K562 (cell line): ENCODE measurements at places on chromosomes 7 and 10. TPM values are rescaled to one million over a fixed set of nuclear protein-coding genes. Genes with fewer than 3 reads are reported as not detected.

Gene TWIST1
- total RNA-seq = 0.18 and 0.33 TPM in 2 replicates

Gene OR9A2
- not detected in 2 replicates for total RNA-seq

Gene MRLN
- not detected in 2 replicates for total RNA-seq

Gene GATAD1
- total RNA-seq = 25.0 and 27.5 TPM in 2 replicates

Gene SPDYE2B
- total RNA-seq = not detected in 2 replicates

Gene EPO
- total RNA-seq = not detected in 2 replicates

Gene DOCK4
- 3.8 and 4.9 TPM in 2 replicates for total RNA-seq

Gene HHEX
- 108 and 120 TPM in 2 replicates for total RNA-seq

Gene ASB10
- total RNA-seq = not detected in 2 replicates

Gene GPR22
- not detected in 2 replicates for total RNA-seq

GRCh38 chr7:11474902-11475585 is 357.0 kb downstream of the THSD7A start:
- no peaks in the 10 kb centered on the region for H3K36me3 ChIP-seq
- H3K27me3 ChIP-seq = no peaks in the 10 kb centered on the region
- H3K27ac ChIP-seq = no peak overlapping the region
- no peak overlapping the region for H3K4me3 ChIP-seq
- no peaks in the 10 kb centered on the region for H3K4me1 ChIP-seq

- H3K27me3 ChIP-seq = no peaks in the 10 kb centered on the region
- no peak overlapping the region for H3K27ac ChIP-seq
- no peak overlapping the region for H3K4me3 ChIP-seq
- no peak for DNase-seq
- no peaks in the 10 kb centered on the region for H3K4me1 ChIP-seq
Measured at GRCh38 chr7:82173400-82174021, 270.1 kb downstream of the CACNA2D1 start.

GRCh38 chr10:71187600-71187999 is 24.8 kb upstream of the UNC5B start:
- DNase-seq = no peak
- no peaks in the 10 kb centered on the region for H3K36me3 ChIP-seq
- H3K4me1 ChIP-seq = no peaks in the 10 kb centered on the region
- H3K27me3 ChIP-seq = peaks cover 77% of the 10 kb centered on the region
- no peak overlapping the region for H3K27ac ChIP-seq

DNA sequence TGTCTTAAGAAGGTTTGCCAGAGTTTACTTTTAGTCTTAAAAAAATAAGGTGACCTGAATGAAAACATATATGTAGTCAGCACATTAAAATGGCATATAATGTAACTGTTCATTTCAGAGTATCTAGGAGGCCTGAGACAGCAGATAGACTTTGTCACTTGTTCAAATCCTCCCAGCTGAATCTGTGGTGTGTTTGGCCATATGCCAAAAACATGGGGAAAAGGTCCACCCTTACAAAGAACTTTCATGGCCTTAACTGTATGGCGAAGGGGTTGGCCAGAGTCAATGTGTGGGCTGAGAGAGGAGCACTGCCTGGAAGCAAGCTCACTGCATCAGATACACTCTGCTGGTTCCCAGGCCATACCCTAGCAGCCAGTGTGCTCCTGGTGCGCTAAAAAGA is 113.7 kb downstream of the ALOX5 start:
- peaks cover 13% of the 10 kb centered on the region; the same call in 2 of the 3 replicates for H3K36me3 ChIP-seq
- no peak overlapping the region for H3K4me3 ChIP-seq
- no peaks in the 10 kb centered on the region for H3K27me3 ChIP-seq
- H3K27ac ChIP-seq = no peak overlapping the region

DNA sequence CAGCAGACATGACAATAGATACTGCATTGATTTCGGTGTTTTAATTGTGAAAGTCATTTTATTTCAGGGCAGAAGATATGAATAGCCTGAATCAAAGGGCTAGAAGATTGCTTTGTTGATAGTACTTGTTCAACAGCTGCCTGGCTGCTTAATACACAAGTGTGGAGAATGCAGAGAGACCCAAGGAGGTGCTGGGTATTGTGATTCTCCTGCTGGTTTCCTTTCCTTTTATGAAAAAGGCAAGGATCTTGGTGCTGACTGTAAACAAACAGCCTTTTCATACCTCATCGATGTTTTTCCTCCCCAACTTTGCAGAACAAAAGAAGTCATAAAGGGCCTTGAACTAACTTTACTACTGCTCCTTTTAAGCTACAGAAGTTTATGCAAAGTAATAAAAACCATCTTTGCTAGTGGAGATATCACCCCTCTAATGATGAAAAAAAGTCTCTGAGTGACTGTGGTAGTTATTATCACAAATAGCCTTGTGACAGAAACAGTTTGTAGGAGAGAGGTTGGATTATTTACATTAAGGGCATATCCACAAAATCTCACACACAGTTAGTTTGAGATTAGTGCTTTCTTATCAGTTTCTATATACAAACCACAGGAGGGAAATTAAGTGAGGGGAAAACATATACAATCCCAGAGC is 800.0 kb downstream of the LRMDA start:
- DNase-seq = no peak
- no peak overlapping the region for H3K27ac ChIP-seq
- H3K36me3 ChIP-seq = no peaks in the 10 kb centered on the region
- no peak overlapping the region for H3K4me3 ChIP-seq
- H3K27me3 ChIP-seq = no peaks in the 10 kb centered on the region

- H3K27me3 ChIP-seq = peaks cover 56% of the 10 kb centered on the region
- H3K36me3 ChIP-seq = no peaks in the 10 kb centered on the region
- H3K27ac ChIP-seq = no peak overlapping the region
- DNase-seq = no peak
- peak overlapping the region; percentile 18; the same call in 1 of the 2 replicates for H3K4me3 ChIP-seq
- no peaks in the 10 kb centered on the region for H3K4me1 ChIP-seq
Measured at GRCh38 chr7:101754424-101755159, 62.8 kb upstream of the CUX1 start.

DNA sequence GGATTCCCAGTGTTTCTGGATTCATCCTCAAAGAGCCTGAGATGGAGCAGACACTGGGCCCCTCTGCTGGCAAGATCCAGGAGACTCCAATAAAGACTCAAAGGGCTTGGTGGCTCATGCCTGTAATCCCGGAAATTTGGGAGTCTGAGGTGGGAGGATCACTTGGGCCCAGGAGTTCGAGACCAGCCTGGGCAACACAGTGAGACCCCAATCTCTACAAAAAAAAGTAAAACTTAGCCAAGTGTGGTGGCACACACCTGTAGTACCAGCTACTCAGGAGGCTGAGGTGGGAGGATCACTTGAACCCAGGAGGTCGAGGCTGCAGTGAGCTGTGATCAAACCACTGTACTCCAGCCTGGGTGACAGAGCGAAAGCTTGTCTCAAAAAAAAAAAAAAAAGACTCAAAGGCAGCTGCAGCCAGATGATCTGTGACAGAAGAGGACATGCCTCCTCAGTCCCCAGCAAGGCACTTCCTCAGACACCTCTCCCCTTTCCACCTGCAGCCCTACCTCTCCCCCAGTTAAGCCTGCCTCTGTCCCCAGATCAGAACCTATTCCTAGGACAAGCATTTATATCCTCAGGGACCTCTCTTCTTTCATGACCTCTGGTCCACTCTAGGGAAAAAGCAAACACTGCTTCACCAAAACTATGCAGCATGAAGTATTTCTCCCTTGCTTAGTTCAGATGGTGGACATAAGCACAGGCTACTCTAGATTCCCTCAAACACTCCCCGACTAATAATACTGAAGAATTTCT is 27.9 kb downstream of the PDLIM1 start:
- no peak overlapping the region for H3K27ac ChIP-seq
- H3K4me1 ChIP-seq = peaks cover 5% of the 10 kb centered on the region; the same call in 1 of the 2 replicates
- peaks cover 76% of the 10 kb centered on the region; the same call in 2 of the 3 replicates for H3K36me3 ChIP-seq

- H3K27me3 ChIP-seq = peaks cover 6% of the 10 kb centered on the region; the same call in 2 of the 3 replicates
- no peak overlapping the region for H3K4me3 ChIP-seq
- H3K4me1 ChIP-seq = peaks cover 9% of the 10 kb centered on the region
- H3K36me3 ChIP-seq = no peaks in the 10 kb centered on the region
Measured at GRCh38 chr10:132507409-132507955, 30.1 kb upstream of the INPP5A start.

DNA sequence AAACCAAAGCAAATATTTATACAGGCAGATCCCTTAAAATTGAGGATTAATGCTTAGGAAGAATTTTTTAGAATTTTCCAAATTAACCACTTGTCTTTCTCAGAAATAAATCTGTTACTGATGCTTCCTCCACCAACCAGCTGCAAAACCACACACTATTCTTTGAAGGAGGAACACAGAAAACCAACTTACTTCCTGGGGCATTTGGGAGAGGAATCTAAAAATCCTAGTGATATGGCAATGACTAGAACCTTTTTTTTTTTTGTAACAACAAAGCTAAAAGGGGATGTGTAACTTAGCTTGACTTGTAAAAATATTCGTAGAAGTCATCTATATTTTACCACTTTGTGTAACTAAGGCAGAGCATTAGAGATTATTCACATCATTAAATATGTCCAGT is 5.1 kb upstream of the TM9SF3 start:
- H3K4me1 ChIP-seq = peaks cover 13% of the 10 kb centered on the region
- no peak overlapping the region for H3K27ac ChIP-seq
- no peak for DNase-seq
- no peaks in the 10 kb centered on the region for H3K27me3 ChIP-seq

DNA sequence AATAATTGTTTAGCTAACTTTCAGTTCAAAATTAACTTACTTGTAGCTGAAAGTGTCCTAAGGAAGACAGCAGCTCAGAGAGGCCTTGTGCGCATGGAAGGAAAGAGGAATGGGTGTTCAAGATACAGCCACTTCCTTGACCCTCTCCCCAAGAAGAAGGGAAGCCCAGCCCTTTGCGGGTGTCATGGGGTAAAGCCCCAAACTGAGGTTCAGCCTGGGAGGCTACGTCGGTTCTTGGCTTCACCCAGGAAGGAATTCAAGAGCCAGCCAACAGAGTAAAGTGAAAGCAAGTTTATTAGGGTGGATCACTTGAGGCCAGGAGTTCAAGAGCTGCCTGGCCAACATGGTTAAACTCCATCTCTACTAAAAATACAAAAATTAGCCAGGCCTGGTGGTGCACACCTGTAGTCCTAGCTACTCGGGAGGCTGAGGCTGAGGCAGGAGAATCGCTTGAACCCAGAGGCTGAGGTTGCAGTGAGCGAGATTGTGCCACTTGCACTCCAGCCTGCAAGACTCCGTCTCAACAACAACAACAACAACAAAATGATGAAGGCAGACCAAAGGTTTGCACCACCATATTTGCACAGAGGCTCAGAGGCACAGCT is 15.9 kb downstream of the GPRIN2 start:
- no peaks in the 10 kb centered on the region for H3K36me3 ChIP-seq
- no peaks in the 10 kb centered on the region; the same call in 2 of the 3 replicates for H3K4me1 ChIP-seq
- DNase-seq = no peak

- peaks cover 12% of the 10 kb centered on the region for H3K27me3 ChIP-seq
- no peak overlapping the region for H3K4me3 ChIP-seq
- H3K27ac ChIP-seq = no peak overlapping the region
- H3K36me3 ChIP-seq = no peaks in the 10 kb centered on the region
- H3K4me1 ChIP-seq = no peaks in the 10 kb centered on the region
- no peak for DNase-seq
Measured at GRCh38 chr10:112229096-112229495, 45.5 kb upstream of the GPAM start.

- H3K4me3 ChIP-seq = no peak overlapping the region
- no peaks in the 10 kb centered on the region for H3K27me3 ChIP-seq
- H3K36me3 ChIP-seq = no peaks in the 10 kb centered on the region
Measured at GRCh38 chr10:4353059-4353655, 472.9 kb upstream of the AKR1E2 start.

DNA sequence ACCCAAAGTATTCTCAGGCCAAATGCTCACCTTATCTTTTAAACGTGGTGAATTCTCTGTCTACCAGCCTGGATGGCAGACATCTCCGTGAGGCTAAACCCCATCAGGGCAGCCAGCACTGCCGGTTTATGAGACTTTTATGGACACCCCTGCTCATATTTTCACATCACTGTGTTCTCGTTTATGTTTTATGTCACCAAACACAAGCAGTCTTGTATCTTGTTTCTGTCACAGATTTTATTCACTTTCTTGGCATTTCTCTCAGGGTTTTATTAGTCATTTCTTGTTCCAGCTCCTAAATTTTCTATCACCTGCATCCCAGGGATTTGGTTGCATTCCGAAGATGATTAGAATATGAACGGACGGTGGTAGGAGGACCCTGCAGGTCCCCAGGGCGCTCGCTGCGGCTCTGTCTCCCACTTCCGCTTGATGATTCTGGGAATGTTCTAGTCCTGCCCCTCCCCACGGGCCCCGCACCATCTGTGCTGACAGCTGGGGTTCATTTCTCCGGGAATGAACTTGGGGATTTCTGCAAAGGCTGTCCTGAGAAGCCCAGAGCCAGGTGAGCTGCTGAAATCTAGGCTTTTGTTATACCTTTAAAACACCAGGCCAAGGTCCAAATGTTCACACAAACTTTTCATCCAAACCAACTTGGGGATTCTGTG is 217.6 kb downstream of the GFRA1 start:
- no peak for DNase-seq
- no peak overlapping the region for H3K27ac ChIP-seq

- peaks cover 56% of the 10 kb centered on the region for H3K36me3 ChIP-seq
- peaks cover 12% of the 10 kb centered on the region for H3K4me1 ChIP-seq
- H3K27me3 ChIP-seq = no peaks in the 10 kb centered on the region
- peak overlapping the region; percentile 89; the same call in 2 of the 3 replicates for H3K27ac ChIP-seq
- peak overlapping the region; percentile 90 for H3K4me3 ChIP-seq
- no peak for DNase-seq
Measured at GRCh38 chr10:97428572-97428981, 2.6 kb downstream of the PGAM1 start.

DNA sequence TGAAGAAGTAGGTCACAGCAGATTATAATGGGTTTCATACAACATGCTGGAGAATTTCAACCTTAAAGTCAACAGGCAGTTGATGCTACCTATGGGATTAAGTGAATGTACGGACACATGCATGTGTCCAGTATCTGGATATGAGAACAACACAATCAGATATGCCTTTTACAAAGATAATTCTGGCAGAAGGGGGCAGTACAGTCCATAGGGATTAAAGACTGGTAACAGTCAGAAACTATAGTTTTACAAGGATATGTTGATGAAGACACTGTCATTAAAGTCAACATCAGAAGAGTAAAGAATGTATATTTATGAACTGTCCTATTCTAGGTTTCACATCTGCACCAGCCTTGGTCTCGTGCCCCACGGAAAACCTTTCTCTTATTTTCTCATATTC is 41.5 kb downstream of the ANKMY2 start:
- peaks cover 79% of the 10 kb centered on the region for H3K36me3 ChIP-seq
- no peaks in the 10 kb centered on the region for H3K27me3 ChIP-seq
- no peaks in the 10 kb centered on the region for H3K4me1 ChIP-seq
- no peak overlapping the region for H3K4me3 ChIP-seq
- no peak for DNase-seq

DNA sequence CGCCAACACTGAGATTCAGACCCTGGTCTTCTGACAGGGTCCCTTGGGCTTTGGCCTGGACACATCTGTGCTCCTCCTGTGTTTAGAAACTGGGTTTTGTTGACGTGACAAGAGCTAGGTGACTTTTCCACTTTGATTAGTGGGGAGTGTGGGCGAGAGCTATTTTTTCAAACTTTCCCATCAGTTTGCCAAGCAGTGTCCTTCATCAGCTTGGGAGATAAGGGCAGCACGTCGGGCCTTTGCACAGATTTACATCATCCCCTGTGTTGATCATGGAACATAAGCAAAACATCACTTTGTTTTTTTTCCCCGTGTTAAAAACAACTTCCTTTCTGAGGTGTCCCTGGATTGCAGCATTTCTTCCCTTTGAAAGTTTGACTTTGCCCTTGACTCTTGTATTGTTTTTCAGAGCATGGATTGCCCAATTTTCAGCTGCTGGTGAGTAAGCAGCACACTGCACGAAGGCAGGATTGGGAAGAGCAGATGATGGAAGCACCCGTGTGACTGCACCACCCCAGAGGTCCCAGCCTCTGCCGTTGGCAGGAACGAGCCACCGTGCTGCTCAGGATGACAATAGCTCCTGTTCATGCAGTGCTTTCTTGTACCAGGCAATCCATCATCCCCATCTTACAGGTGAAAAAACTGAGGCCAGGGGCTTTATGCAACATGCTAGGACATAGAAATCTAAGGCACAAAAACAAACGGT is 6.4 kb upstream of the IGFBP1 start:
- H3K27me3 ChIP-seq = no peaks in the 10 kb centered on the region
- no peak overlapping the region for H3K27ac ChIP-seq
- H3K36me3 ChIP-seq = no peaks in the 10 kb centered on the region
